Glutamatergic neuron (in vitro differentiated cells): ENCODE measurements at places on chromosomes 6 and 20. TPM values are rescaled to one million over a fixed set of nuclear protein-coding genes. Genes with fewer than 3 reads are reported as not detected.

The NMBR gene
- total RNA-seq, result not detected

- no peak for DNase-seq
Measured at GRCh38 chr6:110329714-110330436, 28.3 kb downstream of the METTL24 start.

The AHI1 gene
- 11.1 TPM for total RNA-seq

DNA sequence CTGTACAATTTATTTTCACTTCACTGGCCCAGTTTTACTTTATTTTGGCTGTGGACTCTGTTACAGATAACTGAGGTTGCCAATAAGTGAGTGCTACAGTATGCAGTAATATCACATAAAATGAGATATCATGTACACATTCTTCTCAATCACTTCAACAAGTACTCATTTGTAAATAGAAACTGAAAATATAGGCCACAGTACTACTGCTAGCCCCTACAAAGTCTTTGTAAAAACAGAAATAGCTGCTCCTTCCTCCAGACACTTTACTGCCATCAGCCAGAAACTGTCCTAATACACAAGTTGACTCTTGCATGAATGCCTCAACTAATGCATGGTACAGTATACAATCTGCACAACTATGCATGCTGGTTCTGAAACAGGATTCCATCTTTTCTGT lies 9.2 kb downstream of the DTNBP1 start:
- no peak for DNase-seq

GRCh38 chr6:159977255-159977903 lies 8.5 kb downstream of the IGF2R start:
- DNase-seq, result no peak

The C6orf136 gene
- 13.7 TPM for total RNA-seq

The FOXF2 gene
- total RNA-seq, result 0.71 TPM

GRCh38 chr6:35008858-35009257 lies 119.8 kb downstream of the ANKS1A start:
- DNase-seq, result no peak

DNA sequence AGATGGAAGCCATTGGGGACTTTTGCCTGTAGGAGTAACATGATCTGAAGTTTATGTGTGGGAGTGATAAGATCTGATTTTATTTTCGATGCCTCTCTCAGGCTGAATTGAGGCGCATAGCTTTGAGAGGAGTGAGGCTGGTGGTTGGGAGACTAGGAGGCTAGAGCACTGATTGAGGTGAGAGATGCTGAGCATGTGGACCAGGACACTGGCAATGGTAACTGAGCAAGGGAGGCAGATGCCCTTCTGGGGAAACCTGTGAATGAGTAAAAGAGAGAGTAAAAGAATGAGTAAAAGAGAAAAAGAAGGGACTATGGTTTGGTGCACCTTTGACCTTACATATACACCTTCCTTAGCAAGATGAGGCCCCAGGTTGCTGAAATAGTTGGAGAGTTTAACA lies 3.0 kb downstream of the RRP36 start:
- DNase-seq, result no peak

The PTCRA gene
- total RNA-seq, result not detected

GRCh38 chr20:32580970-32581838 lies 3.9 kb downstream of the NOL4L start:
- peak; percentile 89 for DNase-seq

- DNase-seq, result no peak
Measured at GRCh38 chr6:34816635-34817301, 24.9 kb downstream of the BLTP3A start.

DNA sequence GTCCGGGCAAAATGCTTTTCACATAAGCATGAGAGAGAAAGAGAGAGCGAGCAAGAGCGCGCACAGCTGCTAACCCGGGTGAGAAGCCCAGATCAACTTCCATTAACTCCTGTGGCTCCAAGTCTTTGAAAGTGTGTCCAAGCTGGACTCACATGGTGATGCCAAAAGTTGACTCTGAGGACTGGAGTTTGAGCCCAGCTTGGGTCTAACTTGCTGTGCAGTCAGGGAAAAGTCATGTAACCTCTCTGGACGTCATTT lies 357.2 kb upstream of the SULF2 start:
- no peak for DNase-seq

The PACRG gene
- total RNA-seq, result not detected

GRCh38 chr20:63036291-63036690 lies 29.5 kb upstream of the BHLHE23 start:
- DNase-seq, result no peak

- DNase-seq, result peak; percentile 34
Measured at GRCh38 chr6:138289739-138290138, 71.4 kb upstream of the PBOV1 start.

The TRIM15 gene
- not detected for total RNA-seq

DNA sequence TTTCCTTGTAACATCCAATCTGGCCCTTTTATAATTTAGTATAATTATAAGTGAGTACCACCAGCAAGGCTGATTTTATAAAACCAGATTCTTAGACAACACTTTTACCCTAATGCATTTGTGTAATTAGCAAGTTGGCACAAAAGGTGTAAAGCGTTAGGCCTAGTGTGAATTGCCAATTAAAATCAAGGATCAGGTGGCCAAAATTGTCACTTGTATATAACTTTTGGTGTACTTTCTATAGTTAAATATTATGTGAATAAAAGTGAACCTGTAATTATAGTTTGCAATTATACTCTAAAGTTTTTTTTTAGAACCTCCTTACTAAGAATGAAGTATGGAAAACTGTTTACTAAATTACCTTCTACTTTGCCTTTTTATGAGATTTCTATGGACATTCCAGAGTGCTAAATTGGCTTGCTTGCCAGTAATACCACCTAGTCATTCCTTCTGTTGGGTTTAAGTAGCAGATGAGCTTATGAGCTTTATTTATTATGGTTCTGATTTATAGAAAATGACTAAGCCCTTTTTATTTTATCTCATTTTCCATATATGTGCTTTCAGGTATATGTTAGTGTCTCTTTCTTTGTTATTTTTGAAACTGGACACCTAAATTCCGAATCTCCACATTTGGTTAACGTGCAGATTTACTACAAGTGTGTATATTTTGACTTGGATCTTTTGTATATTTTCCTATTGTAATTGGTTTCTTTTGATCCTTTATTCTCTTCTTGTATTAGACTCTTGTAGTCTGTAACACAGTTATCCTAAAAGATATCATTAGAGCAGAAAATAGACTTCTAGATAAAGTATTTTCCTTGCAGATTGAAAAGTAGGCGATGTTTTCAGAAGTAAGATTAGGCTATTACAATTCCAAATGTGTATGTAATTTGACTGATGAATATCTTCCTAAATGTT lies 3.9 kb downstream of the STXBP5 start:
- no peak for DNase-seq

DNA sequence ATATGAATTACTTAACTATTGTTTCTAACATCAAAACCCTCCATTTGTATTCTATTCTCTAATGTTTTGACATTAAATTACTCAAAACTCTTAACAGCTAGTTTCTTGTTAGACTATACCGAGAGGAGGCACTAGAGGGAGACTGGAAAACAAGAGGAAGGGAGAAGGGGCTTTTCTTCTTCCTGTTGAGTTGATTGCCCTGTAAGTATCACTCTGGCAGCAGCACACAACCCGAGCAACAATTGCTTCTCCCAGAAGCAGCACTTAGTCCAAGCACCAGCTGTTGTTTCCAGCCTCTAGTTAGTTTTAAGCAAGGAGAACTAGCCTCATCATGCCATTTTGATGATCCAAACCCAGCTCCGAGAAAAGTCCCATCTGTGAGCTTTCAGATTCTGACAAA lies 603.8 kb downstream of the PRKN start:
- DNase-seq, result no peak

DNA sequence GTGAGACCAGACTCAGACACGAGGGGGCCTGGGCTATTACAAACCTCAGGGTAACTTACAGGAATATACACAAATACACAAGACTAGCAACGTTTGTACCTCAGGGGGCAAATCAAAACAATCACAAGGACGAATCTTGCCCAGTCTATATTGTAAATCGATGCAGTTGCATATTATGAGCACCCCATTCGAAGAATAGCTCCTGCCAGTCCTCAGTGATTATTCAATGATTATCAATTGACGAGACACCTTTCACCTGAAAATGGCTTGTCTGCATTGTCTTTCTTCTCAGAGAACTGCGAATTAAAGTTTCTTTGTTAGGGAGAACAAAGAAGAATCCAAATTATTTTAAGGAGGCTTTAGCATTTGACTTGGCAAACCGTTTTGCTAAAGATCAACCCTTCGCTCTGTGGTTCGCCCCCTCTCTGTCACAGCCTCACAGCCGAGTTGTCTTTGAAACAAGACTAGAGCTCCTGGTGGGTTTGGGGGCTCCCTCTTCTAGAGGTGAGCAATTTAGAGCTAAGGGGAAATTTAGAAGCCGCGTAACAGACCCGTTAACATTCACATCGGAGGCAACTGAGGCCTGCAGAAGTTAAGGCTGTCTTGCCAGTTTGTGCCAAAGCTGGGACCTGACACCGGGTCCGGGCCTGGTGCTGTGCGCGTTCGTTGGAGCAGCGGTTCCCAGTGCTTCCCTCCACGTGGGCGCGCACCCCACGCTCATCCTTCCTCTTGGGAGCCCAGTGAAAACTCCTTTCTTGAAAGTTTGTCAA lies 24.9 kb upstream of the MAP3K7 start:
- DNase-seq, result no peak

GRCh38 chr6:168711666-168712300 lies 270.8 kb downstream of the SMOC2 start:
- no peak for DNase-seq

GRCh38 chr20:17500271-17500670 lies 30.9 kb downstream of the BFSP1 start:
- DNase-seq, result no peak

DNA sequence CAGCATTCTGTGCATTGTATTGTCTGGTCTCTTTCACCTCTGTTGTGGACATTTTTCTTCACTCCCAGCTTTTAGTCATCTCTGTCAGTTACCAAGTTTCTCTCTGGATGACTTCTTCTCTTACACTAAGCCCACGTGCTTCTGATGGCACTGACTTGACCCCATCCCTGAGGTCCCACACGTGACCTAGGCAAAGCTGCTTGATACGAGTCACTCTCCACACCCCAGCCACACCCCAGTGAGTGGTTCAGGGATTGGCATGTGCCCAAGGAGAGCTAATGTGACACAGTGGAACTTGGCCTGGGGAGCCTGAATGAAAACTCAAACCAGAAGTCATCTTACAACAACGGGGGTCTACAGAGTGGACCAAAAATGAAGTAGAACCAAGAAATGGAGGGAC lies 32.2 kb downstream of the HTR1E start:
- DNase-seq, result no peak

The BPIFB1 gene
- not detected for total RNA-seq

DNA sequence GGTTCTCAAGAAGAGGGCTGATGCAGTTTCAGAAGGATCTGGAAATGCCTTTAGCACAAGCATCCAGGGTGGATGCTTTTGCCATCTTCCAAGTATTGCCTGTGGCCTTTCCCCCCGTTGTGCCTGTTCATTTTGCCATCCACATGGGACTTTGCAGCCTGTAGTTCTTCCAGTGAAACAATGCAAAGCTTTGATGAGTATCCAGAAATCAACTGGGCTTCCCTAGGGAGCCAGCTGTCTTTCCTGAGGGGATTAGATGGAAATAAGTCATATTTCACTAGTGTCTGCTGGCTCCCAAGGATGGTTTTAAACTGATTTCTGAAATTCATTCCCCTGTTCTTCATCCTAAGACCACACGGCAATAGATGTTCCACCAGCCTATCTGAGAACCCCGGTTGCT lies 63.3 kb downstream of the CAP2 start:
- DNase-seq, result no peak

DNA sequence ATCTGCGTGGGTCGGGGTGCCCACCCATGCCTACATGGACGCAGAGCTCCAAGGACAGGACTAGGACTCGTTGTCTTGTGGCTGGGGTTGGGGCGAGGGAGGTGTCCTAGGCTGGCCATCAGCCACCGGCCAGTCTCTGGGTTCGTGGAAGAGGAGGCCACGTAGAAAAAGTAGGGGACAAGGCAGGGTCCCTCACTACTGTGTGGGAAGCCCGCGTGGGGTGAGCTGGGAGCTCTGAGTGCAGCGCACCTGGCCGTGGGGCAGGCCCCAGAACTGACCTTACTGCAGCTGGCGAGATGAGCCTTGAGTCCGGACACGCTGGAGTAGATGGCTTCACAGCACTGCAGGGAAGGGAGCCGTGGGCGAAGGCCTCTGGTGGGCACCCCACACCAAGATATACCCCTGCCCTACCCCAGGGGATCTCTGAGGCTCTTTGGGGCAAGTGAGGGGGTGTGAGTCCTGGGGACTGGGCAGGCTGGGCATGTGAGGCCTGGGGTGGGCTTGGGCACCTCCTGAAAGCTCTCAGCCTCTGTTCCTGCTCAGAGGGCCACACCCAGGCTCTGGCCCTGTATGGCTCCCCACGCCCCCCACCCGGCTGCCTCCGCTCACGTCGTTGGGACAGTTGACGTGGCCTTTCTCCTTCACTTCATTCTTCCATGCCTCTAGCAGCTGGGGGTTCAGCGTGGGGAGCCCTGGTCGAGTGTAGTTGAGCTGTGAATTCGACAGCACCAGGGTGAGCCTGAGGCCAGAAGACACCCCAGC lies 5.6 kb upstream of the UCKL1 start:
- peak; percentile 1 for DNase-seq

DNA sequence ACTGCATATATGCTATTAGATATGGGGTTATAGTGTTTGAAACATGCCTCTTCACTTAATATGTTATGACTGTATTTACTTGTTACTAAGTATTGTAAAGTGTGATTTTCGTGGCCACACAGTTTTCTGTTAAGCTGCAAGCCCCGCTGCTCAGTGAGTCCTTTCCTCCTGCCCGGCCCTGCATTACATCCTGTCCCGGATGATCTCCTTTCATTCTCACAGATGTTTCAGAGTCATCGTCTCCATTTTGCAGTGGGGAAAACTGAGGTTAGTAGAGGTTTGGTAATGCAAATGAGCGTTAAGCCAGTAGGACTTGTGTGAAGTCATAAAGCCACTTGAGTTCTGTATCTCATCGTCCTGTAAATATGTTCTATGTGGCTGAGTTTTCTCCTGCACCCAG lies 155.5 kb downstream of the CFAP61 start:
- no peak for DNase-seq

The FHL5 gene
- not detected for total RNA-seq

DNA sequence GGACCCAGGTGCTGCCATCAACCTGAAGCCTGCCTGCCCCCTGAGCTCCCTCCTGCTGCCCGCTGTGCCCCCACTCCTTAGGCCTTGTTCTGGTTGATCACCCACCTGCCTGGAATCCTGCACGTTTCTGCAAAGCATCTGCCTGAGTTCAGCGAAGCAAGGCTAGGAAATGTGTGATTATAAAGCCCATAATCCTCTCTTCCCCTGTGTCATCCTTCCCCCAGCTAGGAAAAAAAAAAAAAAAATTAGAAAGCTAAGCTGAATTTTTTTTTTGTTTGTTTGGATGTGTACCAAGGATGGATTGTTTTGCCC lies 93.2 kb downstream of the FOXA2 start:
- DNase-seq, result no peak
